ENCODE measurements at places on chromosomes 5 and 9.

- no peak for DNase-seq
Measured at GRCh38 chr5:133409210-133409674, 203.1 kb downstream of the FSTL4 start.

DNA sequence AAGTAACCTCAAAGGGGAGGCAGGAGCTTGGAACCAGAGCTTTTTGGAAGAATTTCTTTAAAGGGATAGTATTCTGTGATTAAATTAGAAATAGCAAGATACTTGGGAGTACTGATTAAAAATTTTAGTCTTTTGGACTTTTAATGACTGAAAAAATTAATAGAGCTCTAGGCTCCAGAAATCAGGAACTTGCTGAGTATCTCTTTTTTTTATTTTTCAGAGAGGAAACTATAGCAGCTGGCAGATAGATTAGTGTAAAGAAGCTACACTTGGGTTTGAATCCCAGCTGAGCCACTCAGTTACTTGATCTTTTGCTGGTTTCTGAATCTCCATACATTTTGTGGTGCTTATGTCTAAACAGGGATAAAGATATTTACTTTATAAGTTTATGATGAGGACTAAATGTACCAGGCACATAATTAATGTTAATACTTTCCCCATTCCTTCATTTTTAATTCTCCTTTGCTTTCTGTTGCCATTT is 94.2 kb upstream of the TNC start:
- no peak for DNase-seq

- no peak for DNase-seq
Measured at GRCh38 chr9:82252116-82252515, 263.5 kb downstream of the SPATA31D1 start.

- DNase-seq: no peak
Measured at GRCh38 chr5:2378976-2379375, 372.5 kb downstream of the IRX2 start.

GRCh38 chr5:56585461-56585860 is 229.9 kb upstream of the MAP3K1 start:
- DNase-seq: no peak

DNA sequence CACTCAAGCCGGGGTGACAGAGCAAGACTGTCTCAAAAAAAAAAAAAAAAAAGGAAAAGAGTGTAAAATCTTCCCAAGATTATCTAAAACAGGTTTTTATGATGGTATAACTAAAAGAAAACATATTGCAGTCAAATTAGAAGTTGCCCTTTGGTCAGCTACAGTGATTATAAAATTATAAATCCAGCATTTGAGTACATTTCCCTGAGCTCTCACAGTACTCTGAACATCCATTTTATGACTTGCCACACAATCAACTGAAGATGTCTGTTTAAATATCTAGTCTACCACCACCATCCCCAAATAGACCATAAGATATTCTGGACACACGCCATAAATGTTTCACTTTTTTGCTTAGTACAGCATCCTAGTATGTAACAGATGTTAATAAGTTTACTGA is 77.0 kb downstream of the CSF2 start:
- no peak for DNase-seq

DNA sequence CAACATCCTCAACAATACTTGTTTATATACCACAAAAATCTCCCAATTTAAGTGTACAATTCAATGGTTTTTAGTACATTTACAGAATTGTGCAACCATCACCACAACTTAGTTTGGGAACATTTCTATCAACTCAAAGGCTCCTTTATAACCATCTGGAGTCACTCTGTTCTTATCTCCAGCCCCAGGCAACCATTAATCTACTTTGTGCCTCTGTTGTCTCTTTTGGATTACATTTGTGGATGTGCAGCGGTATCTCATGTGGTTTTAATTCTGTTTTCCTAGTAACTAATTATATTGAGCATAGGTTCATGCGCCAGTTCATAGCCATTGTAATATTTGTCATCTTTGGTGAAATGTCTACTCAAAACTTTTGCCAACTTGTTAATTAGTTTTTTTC is 14.4 kb downstream of the ADAMTS19 start:
- no peak for DNase-seq

DNA sequence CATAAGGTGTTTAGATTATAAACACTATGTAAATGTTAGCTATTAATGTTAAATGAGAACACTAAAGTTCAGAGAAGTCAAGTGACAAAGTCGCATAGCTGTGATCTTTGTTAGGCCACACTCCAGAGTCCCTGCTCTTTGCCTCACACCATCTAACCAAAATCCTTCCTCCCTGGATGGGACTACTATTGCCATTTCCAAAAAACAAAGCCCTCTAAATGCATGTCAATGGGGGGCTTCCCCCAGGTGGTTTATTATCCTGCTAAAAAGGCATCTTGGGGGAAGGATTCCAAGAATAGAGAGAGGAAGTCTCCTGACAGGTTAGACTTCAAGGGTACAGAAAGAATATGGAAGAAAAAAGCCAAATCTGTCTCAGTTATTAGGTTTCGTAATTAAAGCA is 10.4 kb downstream of the NR6A1 start:
- no peak for DNase-seq

DNA sequence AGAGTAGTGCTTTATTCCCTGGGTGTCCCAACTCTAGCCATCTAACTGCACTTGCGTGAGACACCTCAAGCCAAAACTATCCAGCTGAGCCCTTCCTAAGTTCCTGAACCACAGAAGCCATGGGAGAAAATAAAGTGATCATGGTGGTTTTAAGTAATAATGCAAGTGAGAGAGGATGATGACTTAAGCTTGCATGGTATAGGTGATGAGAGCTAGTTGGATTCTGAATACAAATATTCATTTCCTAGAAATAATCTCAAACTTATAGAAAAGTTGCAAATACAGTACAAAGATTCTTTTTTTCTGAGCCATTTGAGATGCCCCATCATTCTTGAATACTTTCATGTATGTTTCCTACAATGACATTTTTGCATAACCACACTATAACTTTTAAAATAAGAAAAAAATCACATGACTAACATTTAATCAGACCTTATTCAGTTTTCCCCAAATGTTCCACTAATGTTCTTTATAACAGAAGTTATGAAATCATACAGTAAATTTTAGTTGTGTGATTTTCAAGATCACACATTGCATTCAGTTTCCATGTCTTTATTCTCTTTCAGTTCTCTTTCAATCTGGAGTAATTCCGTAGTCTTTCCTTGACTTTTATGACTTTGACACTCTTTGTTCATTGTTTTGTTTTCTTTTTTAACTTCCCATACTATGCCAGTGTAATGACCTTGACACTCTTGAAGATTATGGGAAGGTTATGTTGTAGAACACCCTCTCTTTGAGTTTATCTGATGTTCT is 5.5 kb upstream of the AK3 start:
- DNase-seq: no peak

- no peak for DNase-seq
Measured at GRCh38 chr9:95012035-95012708, 285.7 kb downstream of the AOPEP start.

DNA sequence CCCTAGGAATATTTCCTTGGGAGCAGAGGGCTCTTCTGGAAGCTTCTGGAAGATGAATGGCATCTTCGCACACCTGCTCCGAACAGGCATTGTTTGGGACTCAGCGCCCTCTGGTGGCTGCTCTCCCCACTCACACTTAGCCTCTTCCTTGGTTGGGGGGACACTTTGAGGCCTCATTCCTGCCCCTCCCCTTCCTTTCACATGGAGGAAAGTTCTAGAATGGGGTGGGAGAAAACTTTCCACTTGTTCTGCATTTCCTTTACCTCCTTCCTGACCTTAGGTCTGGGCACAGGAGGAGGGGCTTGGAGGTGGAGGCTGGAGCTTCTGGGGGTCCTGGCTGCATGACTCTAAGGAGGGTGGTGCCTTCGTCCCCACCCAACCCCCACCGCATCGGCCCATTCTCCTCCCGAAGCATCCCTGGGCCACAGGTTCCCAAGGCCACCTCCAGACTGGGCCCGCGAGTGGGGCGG is 19.3 kb upstream of the SMIM32 start:
- no peak for DNase-seq

DNA sequence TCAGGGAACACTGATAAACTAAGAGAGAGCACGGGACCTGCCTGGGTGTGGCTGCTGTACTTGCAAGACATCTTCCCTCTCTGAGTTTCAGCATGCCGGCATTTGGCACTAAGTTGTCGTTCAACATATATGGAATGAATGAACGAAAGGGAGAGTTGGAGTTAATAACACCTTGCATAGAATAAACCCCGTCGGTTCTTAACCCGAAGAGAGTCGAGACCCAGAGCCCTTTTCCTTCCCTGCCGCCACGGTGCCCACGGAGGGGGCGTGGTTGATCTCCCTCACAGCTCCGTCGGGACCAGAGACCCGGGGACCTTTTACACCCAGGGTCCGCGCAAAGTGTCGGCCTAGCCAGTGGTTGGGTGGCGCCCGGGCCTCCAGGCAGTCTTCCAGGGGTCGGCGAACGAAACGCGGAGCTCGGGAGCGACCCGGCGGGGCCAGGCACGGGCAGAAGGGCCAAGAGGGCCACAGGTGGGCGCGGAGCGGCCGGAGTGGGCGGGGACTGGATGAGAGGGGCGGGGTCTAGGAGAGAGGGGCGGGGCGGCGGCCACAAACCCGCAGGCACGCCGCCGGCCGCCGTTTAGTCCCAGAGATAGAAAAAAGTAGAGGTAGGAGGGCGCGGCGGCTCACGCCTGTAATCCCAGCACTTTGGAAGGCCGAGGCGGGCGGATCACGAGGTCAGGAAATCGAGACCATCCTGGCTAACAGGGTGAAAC is 735 bp upstream of the RPL26L1 start:
- peak; percentile 76 for DNase-seq

- DNase-seq: no peak
Measured at GRCh38 chr5:43316421-43316820, 3.2 kb upstream of the HMGCS1 start.

DNA sequence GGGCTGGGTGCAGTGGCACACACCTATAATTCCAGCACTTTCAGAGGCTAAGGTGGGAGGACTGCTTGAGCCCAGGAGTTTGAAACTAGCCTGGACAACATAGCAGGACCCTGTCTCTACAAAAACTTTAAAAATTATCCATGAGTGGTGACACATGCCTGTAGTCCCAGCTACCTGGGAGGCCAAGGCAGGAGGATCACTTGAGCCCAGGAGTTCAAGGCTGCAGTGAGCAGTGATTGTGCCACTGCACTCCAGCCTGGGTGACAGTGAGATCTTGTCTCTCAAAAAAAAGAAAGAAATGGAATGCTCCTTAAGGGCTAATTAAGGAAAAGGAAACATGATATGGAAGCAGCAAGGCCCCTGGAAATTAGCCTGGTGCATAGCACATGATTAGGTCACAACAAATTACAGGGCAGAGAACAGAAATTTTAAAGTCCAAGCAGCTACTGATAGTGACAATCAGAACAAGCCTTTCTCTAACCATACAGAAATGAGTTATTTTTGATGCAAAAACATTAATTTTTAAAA is 19.5 kb downstream of the ANKH start:
- DNase-seq: no peak

- DNase-seq: no peak
Measured at GRCh38 chr9:87520172-87520683, 22.6 kb downstream of the DAPK1 start.

GRCh38 chr5:80707645-80708044 is 52.9 kb upstream of the DHFR start:
- no peak for DNase-seq

- DNase-seq: no peak
Measured at GRCh38 chr5:172720655-172721054, 50.3 kb downstream of the DUSP1 start.

DNA sequence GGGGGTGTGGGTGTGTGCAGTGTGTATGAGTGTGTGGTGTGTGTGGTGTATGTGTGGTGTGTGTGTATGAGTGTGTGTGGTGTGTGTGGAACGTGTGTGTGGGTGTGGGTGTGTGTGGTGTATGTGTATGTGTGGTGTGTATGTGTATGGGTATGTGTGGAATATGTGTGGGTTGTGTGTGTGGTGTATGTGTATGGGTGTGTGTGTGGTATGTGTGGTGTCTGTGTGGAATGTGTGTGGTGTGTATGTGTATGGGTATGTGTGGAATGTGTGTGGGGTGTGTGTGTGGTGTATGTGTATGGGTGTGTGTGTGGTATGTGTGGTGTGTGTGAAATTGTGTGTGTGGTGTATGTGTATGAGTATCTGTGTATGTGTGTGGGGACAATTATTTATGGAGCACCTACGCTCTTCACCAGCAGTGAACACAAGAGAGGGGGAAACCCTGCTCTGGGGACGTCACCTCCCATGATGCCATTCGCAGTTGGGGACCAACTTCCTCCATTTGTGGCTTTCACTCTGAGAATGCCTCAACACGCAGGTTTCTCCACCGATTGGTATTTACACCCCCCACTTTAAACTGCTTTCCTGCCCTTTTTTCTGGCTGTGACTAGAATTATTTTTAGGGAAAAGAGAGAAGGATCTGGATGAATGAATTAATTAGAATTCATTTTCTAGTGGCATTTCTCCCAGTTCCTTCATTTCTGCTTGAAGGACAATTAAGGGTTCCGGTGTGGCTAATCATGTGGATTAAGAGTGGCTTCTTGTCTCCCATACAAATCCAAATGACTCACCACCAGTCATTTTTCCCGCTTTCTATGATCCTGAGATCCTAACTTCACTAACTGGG is 238.1 kb downstream of the ROR2 start:
- DNase-seq: peak; percentile 34

DNA sequence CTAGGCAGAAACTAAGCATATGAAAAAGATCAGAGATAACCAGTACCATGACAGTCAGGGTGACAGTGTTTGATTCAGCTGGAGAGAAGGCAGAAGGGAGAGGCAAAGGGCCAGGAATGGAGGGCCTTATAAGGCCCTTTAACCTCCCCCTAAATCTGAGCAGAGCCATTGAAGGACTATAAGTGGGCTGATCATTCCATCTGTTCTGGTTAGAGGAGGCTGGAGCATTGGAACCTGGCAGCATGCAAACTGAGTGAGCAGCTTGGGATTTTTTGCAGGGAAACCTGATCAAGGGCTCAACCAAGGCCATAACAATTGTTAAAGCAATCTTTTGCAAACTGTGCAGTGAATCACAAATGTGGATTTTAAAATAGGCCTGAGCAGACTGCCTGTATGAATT is 174.5 kb upstream of the DAP start:
- no peak for DNase-seq

GRCh38 chr9:38422555-38423260 is 1.5 kb downstream of the IGFBPL1 start:
- no peak for DNase-seq

DNA sequence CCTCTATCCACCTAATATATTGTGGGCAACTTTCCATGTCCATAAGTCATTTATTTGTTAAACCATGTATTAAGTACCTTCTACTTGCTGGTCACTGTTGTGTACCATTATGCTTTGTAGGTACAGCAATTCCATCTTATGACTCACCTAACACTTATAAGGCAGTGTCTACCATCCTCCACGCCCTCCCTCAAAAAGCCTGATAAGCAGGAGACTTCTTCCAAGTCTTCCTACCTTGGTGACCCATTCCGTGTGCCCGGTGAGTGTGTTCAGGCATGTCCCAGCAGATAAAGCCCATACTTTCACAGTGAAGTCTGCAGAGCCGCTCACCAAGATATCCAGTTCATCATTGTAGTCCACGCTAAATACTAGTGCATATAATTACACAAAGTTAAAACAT is 17.4 kb downstream of the FBXW2 start:
- no peak for DNase-seq

All from naive thymus-derived CD8-positive, alpha-beta T cell (primary cell).